ENCODE measurements at places on chromosomes 7 and 10.

DNA sequence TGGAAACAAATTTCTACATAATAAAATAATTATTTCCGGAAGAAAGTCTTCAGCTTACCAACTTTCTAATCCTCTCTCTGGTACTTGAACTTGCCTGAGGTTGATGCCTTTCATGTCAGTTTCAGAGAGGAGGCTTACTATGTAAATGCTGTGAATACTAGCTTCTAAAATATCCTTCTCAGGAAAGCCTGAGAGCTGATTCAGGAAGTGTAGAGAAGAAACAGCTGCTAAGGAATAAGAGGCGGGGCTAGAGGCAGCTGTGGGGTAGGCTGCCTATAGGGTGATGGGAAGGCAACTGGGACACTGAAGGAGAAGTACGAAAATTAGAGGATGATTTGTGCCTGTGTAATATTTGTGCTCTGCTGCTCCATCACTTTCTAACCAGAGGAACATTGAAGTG is 69.3 kb downstream of the AVL9 start:
- DNase-seq: no peak

DNA sequence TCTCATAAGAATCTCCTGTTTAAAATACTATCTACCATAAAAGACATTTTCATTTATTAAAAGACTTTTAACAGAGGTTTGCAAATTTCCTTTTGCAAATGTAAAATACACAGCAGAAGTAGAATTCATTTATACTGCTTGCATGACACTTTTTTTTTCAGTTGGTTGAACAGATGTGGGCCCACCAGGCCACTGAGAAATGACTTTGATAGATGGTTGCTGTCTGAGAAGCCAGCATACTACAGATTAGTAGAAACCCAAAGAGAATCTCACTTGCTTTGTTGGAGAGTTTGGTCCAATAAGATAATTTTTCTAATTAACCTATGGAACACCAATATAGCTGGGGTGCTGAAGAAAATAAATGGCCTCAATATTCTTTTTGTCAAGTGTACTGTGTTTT is 66.3 kb downstream of the PHF14 start:
- DNase-seq: no peak

GRCh38 chr7:83937930-83938329 is 256.7 kb downstream of the SEMA3A start:
- no peak for DNase-seq

- no peak for DNase-seq
These were observed 156.7 kb downstream of the PRKG1 start for GRCh38 chr10:51230887-51231585.

DNA sequence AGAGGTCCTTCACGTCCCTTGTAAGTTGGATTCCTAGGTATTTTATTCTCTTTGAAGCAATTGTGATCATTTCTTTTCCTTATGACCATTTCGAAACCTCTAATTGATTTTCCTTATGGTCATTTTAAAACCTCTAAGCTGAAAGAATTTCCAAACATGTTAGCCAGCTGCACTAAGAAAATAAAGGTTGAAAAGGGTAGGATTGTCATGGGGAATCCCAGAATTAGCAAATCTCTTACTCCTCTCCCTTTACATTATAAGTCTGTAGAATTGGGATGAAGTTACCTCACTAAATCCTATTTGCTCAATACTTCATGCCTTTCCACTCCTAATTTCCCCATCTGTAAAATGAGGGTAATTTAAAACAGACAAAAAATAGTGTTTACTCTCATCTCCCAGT is 79.5 kb downstream of the FAM185A start:
- DNase-seq: no peak

- DNase-seq: peak; percentile 24
These were observed 6.9 kb downstream of the KLF6 start for GRCh38 chr10:3777981-3778691.

- DNase-seq: no peak
These were observed 415 bp upstream of the CNNM1 start for GRCh38 chr10:99328579-99329303.

DNA sequence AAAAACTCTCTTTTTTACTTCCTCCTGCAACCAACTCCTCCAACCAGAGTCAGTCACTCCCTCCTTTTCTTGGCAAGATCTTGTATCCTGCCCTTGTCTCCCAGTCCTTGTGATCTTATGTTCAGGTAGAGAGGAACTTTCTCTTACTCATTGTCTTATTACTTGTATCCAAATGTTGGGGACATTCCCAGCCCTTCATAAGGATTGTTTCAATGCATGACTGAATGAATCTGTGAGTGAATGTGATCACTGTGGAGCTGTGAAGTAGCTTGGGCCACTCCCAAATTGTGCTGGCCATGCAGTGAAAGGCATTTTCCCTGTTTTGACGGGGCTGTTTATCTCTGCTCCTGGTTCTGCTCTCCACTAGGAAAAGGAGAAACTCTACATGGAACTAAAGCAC is 93.7 kb downstream of the CFAP58 start:
- no peak for DNase-seq

GRCh38 chr7:29271319-29271658 is 76.7 kb downstream of the CHN2 start:
- no peak for DNase-seq

GRCh38 chr7:67616517-67616916 is 619.9 kb downstream of the TYW1 start:
- no peak for DNase-seq

DNA sequence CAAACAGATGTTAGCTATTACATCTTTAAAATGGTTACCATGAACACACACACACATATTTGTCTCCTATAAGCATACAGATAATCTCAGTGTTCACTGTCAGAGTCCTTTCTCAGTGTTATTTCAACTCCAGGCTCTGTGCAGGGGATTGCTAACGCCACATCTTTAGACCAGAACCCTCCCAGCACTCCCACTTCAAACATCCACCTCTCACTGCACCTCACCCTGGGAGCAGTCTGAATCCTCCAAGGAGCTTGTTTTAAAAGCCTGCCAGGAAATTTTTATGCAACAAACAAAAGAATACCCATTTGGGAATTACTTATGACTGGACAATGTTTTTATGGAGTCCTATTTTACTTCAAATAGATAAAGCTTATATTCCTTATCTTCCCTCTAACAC is 107.4 kb downstream of the PARD3 start:
- DNase-seq: no peak

GRCh38 chr7:19413443-19413965 is 268.3 kb upstream of the FERD3L start:
- DNase-seq: no peak
